ENCODE measurements at places on chromosomes 4 and X.
A peak's percentile ranks its signal among the peaks of the same experiment; 100 is the strongest.

DNA sequence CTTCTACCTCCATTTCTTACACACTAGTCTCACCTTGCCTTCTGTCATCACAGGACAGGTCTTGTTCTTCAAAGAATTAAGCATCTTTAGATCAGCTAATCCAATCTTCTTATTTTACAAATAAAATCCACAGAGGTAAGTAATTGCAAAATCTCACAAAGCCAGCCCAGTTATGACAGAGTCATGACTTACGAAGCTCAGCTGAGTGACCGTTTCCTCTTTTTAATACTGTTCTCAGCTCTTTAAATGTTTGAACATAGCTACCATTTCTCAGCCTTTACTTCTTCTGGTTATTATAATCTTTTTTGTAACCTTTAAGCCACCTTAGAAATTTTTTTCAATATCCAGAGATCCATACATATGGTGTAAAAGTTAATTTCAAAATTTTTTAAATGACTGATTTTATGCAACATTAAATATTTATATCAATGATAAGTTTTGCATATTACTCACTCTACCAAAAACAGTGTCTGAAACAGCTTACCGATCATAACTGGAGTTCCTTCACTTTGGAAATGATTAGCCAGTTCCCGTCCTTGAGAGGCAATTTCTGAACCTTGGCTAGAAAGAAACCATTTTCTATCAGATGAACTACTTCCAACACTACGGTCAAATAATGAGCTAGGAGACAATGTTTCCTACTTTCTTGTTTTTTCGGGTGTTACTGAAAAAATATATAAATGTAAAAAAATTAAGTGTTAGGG lies 8.8 kb downstream of the ANKRD37 start:
- no peak for DNase-seq

DNA sequence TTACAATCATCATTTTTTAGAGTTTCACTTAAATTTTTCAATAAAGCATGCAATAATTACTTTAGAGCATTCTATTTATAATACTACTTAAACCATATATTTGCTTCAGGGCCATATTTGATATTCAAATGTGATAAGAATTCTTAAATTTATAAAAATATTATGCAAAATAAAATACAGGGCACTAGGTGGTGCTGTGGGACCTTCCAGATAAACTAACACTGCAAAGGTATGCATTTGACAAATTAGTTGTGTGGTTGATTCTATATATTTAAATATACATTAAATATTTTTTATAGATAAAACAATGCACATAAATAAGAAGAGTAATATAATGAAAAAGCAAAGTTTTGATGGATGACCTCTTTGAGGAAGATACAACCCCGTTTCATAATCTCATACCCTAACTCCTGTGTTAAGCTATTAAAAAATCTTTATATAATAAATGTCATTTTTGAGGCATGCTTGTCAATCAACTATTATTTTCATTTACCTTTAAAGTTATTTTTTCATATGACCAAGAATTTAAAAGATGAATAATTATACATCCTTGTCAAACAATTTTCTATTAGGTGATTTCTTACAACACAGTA lies 128.4 kb downstream of the REELD1 start:
- no peak for DNase-seq

DNA sequence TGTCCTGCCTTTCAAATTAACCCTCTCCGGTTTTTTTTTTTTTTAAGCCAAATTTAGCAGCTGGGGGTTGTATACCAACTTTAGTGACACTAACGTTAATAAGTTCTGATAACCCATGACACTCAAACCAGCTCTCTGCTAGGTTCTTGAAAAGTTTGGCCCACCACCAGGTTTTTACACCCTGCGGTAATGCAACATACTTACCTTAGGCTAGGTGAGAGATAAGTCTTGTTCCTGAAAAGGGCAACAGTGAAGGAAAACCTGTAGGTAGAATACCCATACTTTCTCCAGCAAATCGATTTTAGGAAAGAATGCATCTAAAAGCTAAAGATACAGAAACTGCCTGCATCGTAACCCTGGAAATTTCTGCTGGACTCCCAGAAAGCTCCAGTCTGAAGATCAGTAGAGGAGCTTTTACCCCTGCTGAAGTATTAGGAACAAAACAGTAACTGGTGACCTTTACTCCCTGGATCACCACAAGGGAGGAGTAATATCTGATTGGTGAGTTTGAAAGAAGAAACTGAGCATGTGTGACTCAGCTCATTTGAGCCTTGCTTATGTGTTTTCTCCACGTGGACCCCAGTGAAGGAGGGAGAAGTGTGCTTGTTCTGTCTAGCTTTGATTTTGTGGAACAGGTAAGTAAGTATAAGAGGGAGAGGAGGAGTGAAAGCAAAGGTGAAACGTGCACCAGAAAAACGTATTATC lies 34.4 kb upstream of the COX18 start:
- DNase-seq = no peak

DNA sequence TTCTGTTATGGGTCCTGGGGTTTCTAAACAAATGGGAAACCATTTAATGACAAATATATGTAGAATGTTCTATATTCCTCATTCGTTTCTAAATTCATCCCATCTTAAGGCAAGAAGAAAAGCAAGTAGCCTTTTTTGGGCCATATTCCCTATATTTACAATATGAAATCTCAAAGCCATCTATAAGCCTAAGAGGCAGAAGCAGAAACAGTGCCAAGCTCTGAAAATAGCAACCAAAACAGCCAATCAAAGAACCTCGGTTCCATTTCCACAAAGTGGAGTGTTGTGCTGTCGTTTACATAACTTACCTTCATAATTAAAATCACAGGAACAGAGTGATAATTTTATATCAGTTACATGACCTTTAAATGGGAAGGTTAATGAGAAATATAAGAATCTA lies 330.6 kb upstream of the GATB start:
- no peak for DNase-seq

DNA sequence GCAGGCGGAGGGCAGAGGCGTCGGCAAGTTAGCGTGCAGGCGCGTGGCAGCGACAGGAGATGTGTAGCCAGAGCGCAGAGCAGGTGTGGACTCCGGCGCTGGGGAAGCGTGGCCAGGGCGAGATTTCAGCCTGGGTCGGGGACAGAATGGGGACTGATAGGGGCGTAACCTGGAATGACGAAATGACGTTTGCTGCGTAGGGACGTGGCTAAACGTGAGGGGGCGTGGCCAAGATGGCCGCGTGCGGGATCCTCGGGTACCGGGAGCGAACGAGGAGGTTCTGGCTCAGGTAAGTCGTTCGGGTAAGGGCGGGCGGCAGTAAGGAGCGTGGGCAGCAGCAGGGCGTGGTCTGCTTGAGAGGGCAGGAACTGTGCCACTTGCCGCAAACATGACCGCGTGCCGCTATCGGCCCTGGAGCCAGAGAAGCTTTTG lies 10.9 kb upstream of the CLTRN start:
- peak; percentile 89 for DNase-seq

DNA sequence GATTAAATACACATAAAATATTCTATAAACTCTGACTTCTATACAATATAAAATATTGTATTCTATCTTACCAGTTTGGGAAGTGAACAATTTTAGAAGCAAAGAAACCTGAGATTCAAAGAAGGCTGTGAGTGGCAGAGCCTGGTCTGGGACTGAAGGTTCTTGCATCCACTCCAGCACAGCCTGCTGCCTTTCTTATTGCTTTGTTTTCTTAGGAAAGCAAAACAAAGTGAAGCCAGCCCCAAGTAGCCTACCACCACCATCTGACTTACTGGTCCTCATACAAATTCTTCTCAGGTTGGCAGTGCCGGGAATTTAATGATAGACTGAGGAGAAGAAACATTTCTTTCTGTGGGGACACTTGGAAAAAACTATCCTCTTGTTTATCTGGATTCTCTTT lies 129.7 kb upstream of the SMAD1 start:
- DNase-seq = no peak

- DNase-seq = no peak
These were observed 114.9 kb downstream of the EFHC2 start for GRCh38 chrX:44228621-44229020.

DNA sequence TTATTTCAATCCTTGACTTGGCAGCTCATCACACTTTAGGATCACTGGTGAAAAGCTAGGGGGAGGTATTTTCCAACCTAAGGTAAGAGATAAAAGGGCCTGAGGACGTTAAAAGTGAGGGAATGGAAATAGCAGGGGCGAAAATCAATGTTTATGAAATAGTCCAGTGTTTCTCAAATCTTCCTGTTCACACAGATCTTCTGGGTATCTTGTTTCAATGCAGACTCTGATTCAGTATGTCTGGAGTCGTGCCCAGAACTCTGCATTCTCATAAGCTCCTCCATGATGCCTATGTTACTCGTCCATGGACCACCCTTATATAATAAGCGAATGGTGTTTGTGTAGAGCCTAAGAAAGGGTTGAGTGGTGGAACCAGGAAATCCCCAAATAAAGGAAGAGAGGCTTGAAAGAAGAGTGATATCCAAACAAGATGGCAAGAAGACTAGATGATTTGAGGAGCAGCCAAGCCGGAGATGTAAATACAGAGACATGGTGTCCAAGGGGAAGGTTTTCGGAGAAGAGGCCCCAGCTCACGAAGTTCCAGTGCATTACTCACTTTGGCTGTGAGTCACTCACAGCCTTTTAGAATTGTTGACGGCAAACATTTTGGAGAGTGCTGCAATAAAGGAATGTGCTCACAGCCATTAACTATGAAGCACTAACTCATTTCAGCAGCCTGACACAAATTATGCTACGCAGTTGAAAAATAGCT lies 215.6 kb upstream of the PPARGC1A start:
- peak; percentile 67 for DNase-seq

- no peak for DNase-seq
These were observed 97.9 kb downstream of the MAB21L2 start for GRCh38 chr4:150679765-150680343.

- DNase-seq = peak; percentile 81
These were observed 516 bp downstream of the SGMS2 start for GRCh38 chr4:107825072-107825824.

GRCh38 chr4:53991821-53992220 lies 72.6 kb downstream of the CHIC2 start:
- no peak for DNase-seq

DNA sequence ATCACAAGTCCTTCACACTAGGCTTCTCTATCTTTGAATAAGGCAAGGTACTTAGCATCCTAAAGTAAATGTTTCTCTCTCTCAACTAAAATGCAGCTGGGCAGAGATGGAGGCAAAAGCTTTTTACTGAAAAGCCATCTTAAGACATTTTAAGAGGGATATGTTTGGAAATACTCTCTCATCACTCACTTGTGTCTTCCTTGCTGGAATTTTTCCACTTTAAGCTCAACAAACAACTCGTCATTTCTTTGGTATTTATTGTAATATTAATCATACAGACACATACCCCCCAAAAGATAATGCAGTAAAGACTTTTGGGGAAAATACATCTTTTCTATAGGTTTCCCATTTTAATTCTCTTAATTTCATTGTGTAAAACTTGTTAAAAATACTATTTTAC lies 16.4 kb downstream of the MBNL3 start:
- no peak for DNase-seq

DNA sequence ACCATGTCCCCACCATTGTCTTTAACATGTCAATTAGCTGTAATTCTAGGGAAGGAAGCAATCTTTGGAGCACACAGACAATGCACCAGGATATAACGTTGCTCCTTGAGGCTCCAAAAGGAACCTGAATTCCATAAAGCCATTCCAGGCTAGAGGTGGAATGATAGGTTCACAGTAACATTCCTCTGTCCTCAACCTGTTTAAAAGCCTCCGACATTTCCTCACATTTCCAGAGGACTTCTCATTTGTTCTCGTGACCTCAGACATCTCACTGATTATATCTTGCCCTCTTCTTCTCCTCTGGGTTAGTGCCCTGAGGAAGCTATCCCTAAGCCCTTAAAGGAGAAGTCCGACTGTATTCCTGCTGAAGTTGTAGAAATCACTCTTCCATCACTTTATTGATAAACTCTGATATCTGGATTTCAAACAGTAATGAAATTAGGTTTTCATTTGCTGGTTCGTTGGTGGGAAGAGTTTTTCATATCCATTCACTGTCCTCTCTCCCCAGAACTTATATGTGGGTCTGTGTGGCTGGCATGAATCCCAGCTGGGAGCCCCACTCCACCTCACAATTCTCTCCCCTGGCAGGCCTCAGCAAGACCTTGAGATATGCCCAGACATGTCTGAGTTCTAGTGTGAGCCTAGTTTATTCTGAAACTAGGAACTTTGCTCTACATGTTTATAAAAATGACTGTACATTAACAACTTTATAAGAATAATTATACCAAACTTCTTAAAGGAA lies 44.2 kb upstream of the PRSS12 start:
- peak; percentile 69 for DNase-seq

DNA sequence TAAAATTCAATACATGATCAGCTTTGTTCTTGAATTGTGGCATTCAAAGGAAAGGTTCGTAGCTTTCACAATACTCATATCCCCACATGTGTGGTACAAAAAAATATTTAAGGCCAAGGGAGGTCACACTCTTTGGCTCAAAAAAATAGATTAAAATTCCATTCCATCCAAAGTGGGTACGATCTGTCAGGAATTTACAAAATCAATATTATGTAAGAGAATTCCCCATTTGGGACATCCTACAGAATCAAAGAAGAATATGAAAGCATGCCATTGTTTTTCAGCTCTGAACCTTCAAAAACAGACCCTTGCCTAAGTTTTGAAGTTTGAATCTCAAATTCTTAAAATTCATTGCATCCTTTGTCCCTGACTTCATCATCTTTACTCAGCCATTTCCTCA lies 85.8 kb downstream of the MID1 start:
- DNase-seq = no peak

GRCh38 chrX:71636438-71637252 lies 18.3 kb upstream of the CXCR3 start:
- DNase-seq = no peak

DNA sequence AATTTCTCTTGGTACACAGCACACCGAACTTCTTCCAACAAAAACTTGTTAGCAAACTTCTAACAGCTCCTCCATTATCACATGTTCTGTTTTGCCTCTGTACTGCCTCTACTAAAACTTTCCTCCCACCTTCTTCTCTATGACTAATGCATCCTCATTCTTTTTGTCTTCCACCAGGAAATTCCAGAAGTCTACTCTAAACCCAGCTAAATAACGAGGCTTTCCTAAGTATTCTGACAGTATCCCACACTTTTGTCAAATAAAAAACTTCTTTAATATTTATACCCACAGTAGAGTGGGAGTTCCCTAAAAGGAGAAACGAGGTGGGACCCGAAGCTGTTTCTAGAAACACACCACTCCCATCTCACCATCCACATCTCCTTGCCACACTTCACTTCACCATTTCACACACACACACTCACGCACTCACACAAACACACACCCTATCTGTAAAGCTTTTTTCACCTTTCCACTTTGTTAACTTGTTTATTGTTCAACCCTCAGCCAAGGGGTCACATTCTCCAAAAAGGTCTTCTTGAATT lies 280.3 kb downstream of the ARAP2 start:
- no peak for DNase-seq

GRCh38 chr4:41215155-41215554 lies 813 bp upstream of the APBB2 start:
- no peak for DNase-seq

DNA sequence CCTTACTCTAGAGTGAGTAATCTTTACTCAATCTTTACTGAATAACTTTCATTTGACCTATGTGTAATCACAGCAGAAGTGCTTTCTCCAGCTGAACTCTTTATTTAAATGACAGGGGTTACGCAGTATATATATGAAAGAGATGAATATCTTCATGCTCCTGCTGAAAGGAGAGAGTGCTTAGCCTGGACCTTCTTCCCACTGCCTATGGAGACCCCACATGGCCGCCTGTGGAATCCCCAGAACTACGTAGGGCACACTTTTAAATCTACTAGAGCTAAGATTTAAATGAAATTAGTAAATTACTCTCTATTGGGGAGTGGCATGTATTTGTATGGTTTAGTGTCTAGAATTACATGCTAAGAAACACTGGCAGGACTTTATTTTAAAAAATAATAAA lies 391.2 kb downstream of the ANKRD50 start:
- no peak for DNase-seq

GRCh38 chr4:114488301-114488982 lies 110.2 kb upstream of the UGT8 start:
- DNase-seq = no peak
